ENCODE measurements at places on chromosomes 12 and 14. TPM values are rescaled to one million over a fixed set of nuclear protein-coding genes. Genes with fewer than 3 reads are reported as not detected.

DNA sequence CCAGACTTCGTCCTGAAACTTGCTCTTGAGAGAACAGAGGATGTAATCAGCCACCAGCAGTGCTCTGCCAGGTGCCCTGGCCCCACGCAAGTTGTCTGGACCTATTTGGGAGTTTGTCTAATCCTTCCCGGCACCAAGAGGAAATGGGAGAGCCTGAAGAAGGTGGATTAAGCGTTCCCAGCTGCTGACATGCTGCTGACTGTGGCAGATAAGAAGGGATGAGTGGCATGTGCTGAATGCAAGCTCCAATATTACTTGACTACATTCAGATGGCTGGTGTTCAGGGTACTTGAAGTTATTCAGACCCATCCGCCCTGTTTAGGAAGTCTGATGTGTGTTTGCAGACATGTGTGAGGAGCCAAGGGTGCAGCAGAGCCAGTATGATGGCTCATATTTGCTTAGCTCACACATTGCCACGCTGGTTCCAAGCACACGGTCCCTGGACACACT is 440.6 kb upstream of the CCDC196 start:
- no peak for DNase-seq
- H3K4me1 ChIP-seq = peaks cover 3% of the 10 kb centered on the region
- no peak overlapping the region for H3K27ac ChIP-seq

DNA sequence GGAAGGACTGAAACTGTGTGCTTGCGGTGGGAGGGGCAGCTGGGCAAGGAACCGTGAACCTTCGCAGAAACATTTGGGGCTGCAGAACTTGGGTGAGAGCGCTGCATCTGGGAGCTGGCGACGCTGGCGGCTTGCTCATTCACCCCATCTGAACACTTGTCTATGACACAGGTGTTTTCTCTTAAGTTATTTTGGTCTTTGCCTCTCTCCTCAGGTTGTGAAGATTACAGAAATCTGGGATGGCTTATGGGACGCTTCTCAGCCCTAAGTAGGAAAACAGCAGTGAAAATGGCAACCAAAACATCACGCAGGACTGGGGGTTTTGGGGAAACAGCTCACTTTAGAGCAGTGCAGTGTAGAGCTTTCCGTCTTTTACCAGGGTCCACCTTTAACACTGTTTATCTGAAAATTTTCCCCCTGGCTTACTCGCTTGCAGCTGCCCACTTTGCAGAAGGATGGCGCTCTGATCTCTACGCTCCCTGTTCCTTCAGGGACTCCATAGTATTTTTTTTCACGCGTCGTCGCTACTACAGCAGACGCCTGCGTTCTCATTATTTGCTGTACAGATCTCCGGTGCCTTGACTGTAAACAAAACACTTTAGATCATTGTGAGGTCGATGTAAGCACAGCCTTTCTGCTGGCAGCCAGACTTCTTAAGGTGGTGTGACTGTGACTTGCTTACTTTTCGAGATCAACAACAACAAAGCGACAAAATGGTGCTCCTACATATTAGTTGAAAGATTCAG is 2.7 kb upstream of the CDKN1B start:
- H3K27ac ChIP-seq = peak overlapping the region; percentile 100
- peaks cover 58% of the 10 kb centered on the region for H3K4me1 ChIP-seq
- H3K4me3 ChIP-seq = peak overlapping the region; percentile 98
- no peaks in the 10 kb centered on the region for H3K27me3 ChIP-seq

- H3K27ac ChIP-seq = no peak overlapping the region
- no peak overlapping the region for H3K4me3 ChIP-seq
- H3K27me3 ChIP-seq = no peaks in the 10 kb centered on the region
- DNase-seq = no peak
- H3K36me3 ChIP-seq = no peaks in the 10 kb centered on the region
- H3K4me1 ChIP-seq = no peaks in the 10 kb centered on the region
These were observed 938.4 kb upstream of the ATXN7L3B start for GRCh38 chr12:73599268-73599667.

DNA sequence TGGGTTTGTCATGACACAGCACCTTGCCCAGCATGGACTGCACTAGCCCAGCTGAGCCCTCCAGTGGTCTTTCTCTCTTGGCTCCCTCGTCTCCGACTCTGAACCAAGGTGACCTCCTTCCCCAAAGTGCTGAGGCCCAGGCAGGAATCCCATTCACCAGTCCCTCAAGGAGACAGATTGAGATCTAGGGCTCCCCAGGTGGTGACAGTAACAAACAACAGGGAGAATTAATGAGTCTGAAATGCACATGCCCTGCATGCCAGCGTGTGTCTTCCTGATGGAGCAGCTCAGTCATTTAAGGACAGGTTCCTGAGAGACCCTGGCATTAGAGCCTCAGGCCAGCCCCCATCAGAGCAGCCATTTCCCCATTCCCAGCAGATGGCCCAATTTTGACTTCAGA is 51.4 kb upstream of the OAS1 start:
- no peak for DNase-seq
- H3K36me3 ChIP-seq = peaks cover 4% of the 10 kb centered on the region
- H3K27ac ChIP-seq = no peak overlapping the region
- H3K4me1 ChIP-seq = peaks cover 5% of the 10 kb centered on the region

- no peaks in the 10 kb centered on the region for H3K27me3 ChIP-seq
- H3K27ac ChIP-seq = peak overlapping the region; percentile 91
- no peak for DNase-seq
- H3K36me3 ChIP-seq = no peaks in the 10 kb centered on the region
- peaks cover 25% of the 10 kb centered on the region for H3K4me1 ChIP-seq
These were observed 8.3 kb downstream of the FMNL3 start for GRCh38 chr12:49698619-49699545.

DNA sequence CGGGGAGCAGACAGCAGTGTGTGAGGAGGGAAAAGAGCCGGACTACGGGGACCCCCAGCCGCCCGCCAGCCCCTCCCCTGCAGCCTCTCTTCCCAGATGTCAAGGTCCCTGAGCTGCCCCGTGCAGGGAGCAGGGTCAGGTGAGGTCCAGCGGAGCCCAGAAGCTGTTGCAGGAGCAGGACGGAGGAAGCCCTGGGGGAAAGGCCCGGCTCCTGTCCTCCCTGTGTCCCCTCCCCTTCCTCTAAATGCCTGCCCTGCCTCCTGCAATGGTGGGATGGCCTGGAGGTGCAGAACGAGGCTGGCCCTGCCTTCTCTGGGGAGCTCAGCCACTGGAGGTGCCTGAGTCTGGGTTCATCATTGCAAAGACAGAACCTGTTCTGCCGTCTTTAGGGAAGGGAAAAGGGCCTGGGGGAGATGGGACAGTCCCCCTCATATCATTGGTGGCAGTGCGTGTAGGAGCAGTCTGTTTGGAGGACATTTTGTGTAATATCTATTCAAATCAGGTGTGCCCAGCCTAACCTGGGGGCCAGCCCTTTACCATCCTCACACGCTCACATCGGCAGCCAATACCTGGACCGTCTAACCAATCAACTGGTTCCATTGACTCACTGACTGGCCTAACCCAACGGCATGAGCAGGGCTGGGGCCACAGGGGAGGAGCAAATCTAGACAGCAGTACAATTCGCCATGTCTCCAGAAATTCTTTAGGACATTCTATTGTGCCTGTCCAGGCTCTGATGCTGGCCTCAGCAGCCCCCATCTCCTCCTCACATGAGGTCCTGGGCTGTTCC is 364.1 kb upstream of the SFSWAP start:
- no peaks in the 10 kb centered on the region for H3K4me1 ChIP-seq
- H3K27ac ChIP-seq = no peak overlapping the region
- no peak for DNase-seq

DNA sequence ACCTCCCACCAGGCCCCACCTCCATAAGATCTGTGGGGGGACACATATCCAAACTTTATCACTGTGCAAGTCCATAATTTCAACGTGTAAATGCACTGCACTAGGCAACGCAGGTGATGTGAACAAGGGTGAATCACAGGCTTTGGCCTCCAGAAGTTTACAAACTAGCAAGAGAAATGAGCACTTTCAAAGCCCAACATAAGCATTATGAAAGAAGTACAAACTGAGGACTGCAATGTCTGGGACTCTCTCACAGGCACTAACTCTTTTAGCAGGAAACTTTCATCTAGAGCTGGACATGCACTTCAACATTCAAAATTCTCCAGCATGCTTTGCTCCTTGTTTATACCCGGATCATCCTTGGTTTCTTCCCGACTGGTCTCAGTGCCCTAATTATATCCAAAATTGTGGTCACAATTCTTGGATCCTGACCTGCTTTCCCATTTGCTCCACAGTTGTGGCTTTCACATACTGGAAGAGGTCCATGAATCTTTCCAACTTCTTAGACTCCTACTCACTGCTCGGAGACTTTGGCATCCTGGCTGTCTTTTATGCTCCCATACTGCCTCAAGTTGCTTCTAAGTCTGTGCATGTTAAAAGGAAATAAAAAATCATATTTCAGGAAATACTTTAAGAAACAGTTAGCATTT is 44.9 kb upstream of the STRAP start:
- peaks cover 2% of the 10 kb centered on the region for H3K4me1 ChIP-seq
- no peak for DNase-seq
- H3K36me3 ChIP-seq = peaks cover 2% of the 10 kb centered on the region
- peaks cover 44% of the 10 kb centered on the region for H3K27me3 ChIP-seq
- no peak overlapping the region for H3K27ac ChIP-seq

- peaks cover under 1% of the 10 kb centered on the region for H3K27me3 ChIP-seq
- peaks cover 8% of the 10 kb centered on the region for H3K4me1 ChIP-seq
- H3K36me3 ChIP-seq = no peaks in the 10 kb centered on the region
- DNase-seq = peak; percentile 50
- H3K4me3 ChIP-seq = peak overlapping the region; percentile 55
- H3K27ac ChIP-seq = no peak overlapping the region
These were observed 7.0 kb upstream of the B4GALNT3 start for GRCh38 chr12:452667-453210.

- H3K4me1 ChIP-seq = peaks cover 8% of the 10 kb centered on the region
- H3K27ac ChIP-seq = peak overlapping the region; percentile 75
- H3K36me3 ChIP-seq = no peaks in the 10 kb centered on the region
- no peaks in the 10 kb centered on the region for H3K27me3 ChIP-seq
- no peak overlapping the region for H3K4me3 ChIP-seq
These were observed 36.3 kb upstream of the NPFF start for GRCh38 chr12:53543539-53543938.

- H3K4me3 ChIP-seq = peak overlapping the region; percentile 92
- no peak for DNase-seq
- H3K4me1 ChIP-seq = peaks cover 42% of the 10 kb centered on the region
These were observed 1.3 kb downstream of the ATP2A2 start for GRCh38 chr12:110282300-110282860.

DNA sequence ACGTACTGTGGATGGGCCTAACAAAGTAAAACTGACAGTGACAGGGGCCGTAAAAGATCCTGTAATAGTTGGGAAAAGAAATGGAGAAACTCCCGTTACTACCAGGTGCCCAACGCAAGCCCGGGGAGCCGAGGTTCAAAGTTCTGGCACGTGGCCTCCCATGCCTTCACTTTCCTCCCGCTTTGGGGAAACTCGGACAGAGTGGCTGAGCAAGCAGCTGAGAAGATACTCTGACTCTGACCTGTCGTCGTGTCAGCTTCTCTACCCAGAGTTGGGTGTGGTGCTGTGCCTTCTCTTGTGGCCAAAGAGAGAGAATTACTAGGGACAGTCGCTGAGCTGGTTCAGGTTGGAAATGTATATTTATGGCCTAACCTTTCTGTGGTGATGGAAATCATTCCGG is 1.7 kb downstream of the B4GALNT3 start:
- peak overlapping the region; percentile 81 for H3K27ac ChIP-seq
- H3K4me1 ChIP-seq = peaks cover 19% of the 10 kb centered on the region
- peaks cover 7% of the 10 kb centered on the region for H3K27me3 ChIP-seq
- no peaks in the 10 kb centered on the region for H3K36me3 ChIP-seq
- H3K4me3 ChIP-seq = peak overlapping the region; percentile 91

DNA sequence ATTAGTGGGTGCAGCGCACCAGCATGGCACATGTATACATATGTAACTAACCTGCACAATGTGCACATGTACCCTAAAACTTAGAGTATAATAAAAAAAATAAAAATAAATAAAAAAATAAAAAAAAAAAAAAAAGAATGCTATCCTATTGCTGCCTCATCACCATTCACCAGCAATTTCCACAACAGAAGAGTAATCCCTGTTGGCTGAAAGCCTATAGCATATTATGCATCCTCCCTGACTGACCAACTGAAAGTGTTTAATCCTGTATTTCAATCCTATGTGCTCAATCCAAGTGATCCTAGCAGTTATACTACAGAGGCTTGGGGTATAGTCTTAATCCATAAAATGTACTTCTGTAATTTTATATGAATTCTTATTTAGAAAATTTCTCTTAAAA is 18.5 kb downstream of the DICER1 start:
- no peak overlapping the region for H3K27ac ChIP-seq
- no peaks in the 10 kb centered on the region for H3K27me3 ChIP-seq
- H3K4me3 ChIP-seq = no peak overlapping the region
- peaks cover 49% of the 10 kb centered on the region for H3K4me1 ChIP-seq
- peaks cover 3% of the 10 kb centered on the region for H3K36me3 ChIP-seq

- peaks cover 29% of the 10 kb centered on the region for H3K4me1 ChIP-seq
- no peak for DNase-seq
- H3K27ac ChIP-seq = peak overlapping the region; percentile 66
These were observed 3.0 kb upstream of the FOXN3 start for GRCh38 chr14:89419973-89420482.

ACVRL1 gene
- not detected for total RNA-seq

HCAR1 gene
- not detected for total RNA-seq

SLCO1B1 gene
- not detected for total RNA-seq

CHMP4A gene
- total RNA-seq = 77.2 TPM

ADSS1 gene
- total RNA-seq = 2.9 TPM

SLC25A47 gene
- not detected for total RNA-seq

VWF gene
- 0.55 TPM for total RNA-seq

PTPRR gene
- total RNA-seq = not detected

BCL11B gene
- total RNA-seq = 167 TPM

PPP4R4 gene
- total RNA-seq = 6.7 TPM
